NCI-H187 (cell line): ENCODE measurements at places on chromosomes 13 and 19.

DNA sequence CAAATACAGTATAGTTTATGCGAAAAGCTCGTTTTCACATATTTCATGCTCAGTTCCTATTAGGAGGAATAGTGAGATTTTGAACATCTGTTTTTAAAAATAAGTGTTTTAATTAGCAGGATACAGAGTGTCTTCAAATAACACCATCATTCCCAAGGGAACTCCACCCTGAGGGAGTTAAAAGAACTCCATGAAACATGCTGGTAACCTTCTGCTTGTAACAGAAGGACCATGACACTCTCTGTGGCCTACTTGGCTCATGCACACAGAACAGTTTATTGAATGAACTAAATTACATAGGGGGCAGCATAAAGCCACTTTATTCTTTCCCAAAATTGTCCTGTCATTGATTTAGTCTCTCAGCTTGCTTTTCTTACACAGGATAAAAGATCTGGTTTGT is 809.5 kb upstream of the SLITRK6 start:
- DNase-seq, result no peak

DNA sequence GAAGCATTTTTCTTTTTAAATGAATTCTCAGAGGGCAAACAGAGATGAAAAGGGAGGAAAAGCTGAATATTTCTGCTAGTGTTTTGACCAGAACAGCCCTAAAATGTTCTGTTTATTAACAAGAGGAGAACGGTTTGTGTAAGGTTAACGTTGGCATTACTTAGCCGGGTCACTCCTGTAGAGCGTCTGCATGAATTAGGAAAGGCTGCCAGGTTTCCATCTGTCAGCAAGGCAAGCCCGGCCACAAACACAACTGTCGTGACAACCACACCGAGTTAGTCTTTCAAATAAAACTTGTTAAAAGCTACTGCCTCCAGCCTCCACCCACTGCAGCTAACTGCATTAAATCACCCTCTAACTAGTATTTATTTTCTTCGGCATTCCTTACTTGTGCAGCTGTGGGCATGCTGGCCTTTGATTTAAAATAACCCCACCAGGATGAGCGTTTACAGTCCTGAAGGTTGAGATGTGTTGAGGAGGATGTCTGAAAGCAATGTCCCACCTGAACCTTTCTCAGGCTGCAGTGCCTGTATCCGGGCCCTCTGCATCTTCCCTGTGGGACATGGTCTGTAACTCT is 527.9 kb downstream of the FGF9 start:
- no peak for DNase-seq

- no peak for DNase-seq
These were observed 1261.0 kb upstream of the ATXN8OS start for GRCh38 chr13:68846663-68847062.

DNA sequence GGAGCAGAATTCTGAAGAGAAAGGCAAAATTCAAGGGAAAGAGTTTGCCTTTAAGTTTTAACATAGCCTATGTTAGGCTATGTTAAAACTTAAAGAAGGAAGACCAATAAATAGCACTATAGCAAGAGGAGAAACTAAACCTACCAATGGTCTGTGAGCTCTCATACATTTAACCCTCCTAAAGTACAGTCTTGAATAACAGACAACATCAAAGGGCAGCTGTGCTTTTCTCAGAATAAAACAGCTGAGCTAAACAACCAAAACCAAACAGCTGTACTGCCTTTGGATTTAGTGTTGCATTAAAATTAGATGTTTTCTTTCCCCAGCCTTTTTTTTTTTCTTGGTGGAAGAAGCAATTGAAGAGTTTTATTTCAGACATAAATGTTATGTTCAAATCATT is 34.0 kb downstream of the KLF5 start:
- DNase-seq, result no peak
